ENCODE measurements at places on chromosomes 5 and 9.

GRCh38 chr5:29897916-29898315 is 1295.6 kb upstream of the CDH6 start:
- DNase-seq = no peak

DNA sequence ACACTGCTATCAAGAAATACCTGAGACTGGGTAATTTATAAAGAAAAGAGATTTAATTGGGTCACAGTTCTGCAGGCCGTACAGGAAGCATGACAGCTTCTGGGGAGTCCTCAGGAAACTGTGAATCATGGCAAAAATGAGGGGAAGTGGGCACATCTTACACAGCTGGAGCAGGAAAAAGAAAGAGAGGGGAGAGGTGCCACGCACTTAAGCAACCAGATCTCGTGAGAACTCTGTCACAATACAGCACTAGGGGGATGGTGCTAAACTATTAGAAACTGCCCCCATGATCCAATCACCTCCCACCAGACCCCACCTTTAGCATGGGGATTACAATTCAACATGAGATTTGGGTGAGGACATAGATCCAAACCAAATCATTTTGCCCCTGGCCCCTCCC is 105.5 kb upstream of the CPLX2 start:
- no peak for DNase-seq

GRCh38 chr5:142233083-142234032 is 91.5 kb downstream of the SPRY4 start:
- no peak for DNase-seq

DNA sequence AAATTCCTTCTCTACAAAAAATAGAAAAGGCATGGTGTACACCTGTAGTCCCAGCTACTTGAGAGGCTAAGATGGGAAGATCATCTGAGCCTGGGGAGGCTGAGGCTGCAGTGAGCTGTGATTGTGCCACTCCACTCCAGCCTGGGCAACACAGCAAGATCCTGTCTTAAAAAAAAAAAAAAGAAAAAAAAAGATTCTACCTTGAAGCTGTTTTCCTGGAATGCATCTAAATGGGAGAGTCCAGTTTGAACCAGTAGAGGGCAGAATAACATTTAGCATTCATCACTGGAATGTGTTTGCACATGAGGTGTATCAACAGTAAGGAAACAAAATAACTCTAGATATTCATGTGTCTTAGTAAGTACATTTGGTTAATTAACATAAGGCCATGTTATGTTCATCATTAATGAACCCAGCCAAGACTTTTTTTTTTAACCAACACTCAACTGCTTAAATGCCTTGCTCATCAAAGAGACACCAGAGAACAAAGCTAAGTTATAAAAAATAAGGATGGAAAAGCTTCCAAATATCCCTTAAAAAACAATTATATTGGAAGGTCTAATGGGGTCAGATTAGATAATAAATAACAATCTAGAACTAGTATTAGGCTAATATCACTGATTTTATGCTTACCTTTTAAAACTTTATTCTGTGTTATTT is 16.1 kb downstream of the IFNE start:
- DNase-seq = no peak

DNA sequence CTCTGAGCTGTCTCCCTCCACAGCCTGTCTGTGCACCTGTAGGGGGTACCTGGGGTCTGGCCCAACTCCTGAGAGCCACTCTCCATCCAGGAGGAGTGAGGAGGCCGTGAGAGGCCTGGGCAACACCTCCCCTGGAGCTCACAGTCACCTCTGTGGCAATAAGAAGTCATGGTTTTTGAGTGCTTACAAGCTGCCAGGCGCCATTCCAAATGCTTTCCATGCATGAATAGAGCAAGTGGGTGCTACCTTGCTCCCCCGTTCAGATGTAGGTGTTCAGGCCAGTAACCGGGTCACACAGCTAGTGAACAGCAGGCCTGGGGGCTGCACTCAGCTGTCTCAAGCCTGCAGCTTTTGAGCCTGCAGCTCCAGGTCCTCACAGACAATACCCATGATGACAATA is 30.6 kb downstream of the CORO2A start:
- no peak for DNase-seq

DNA sequence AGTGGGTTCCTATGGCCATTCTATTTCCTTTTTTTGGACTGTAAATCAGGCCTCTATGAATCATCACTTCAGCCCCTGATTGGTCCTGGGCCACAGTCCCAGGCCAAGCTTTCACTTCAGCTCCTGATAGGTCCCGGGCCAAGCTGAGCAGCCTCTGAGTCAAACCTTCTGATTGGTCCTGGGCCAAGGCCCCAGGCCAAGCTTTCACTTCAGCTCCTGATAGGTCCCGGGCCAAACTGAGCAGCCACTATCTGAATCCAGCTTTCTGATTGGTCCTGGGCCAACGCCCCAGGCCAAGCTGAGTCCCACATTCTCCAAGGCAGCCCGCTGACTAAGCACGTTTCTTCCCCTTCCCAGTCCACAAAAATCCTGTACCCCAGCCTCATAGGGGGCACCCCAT is 1972.9 kb upstream of the ACO1 start:
- DNase-seq = no peak

- DNase-seq = no peak
Measured at GRCh38 chr5:158638396-158638795, 461.3 kb downstream of the EBF1 start.

GRCh38 chr5:62650197-62650596 is 71.6 kb downstream of the LRRC70 start:
- DNase-seq = no peak
